ENCODE measurements at places on chromosomes 5 and 9.
A peak's percentile ranks its signal among the peaks of the same experiment; 100 is the strongest.

- DNase-seq: no peak
These were observed 28.0 kb downstream of the NCS1 start for GRCh38 chr9:130200038-130200849.

GRCh38 chr9:81656004-81656403 is 33.3 kb downstream of the TLE1 start:
- DNase-seq: peak; percentile 6

- DNase-seq: no peak
These were observed 140.7 kb downstream of the FANCC start for GRCh38 chr9:95176755-95177319.

GRCh38 chr9:89177012-89177943 is 1.3 kb downstream of the SHC3 start:
- no peak for DNase-seq

- DNase-seq: peak; percentile 48
These were observed 166.1 kb downstream of the SLC28A3 start for GRCh38 chr9:84174486-84174885.

DNA sequence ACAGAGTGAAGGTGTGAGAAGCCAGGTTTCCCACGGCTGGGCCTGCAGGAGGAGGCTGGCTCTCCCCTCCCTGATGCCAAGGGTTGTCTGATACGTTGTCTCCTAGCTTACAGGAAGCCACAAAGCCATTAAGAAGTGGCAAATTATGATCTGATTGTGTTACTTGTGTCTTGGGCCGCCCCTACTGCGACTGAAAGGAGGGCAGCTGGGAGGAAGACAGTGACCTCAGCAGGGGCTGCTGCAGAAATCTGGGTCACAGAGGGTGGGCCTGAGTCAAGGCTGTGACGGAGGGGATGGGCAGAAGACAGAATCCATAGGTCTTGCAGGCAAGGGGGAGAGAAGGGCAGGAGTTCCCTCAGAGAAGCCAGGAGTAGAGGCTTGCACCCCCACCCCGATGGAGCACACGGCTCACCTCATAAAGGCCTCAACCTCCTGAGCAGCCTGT is 145.0 kb downstream of the FSTL4 start:
- DNase-seq: no peak

GRCh38 chr9:22111176-22111953 is 102.3 kb upstream of the CDKN2B start:
- no peak for DNase-seq

DNA sequence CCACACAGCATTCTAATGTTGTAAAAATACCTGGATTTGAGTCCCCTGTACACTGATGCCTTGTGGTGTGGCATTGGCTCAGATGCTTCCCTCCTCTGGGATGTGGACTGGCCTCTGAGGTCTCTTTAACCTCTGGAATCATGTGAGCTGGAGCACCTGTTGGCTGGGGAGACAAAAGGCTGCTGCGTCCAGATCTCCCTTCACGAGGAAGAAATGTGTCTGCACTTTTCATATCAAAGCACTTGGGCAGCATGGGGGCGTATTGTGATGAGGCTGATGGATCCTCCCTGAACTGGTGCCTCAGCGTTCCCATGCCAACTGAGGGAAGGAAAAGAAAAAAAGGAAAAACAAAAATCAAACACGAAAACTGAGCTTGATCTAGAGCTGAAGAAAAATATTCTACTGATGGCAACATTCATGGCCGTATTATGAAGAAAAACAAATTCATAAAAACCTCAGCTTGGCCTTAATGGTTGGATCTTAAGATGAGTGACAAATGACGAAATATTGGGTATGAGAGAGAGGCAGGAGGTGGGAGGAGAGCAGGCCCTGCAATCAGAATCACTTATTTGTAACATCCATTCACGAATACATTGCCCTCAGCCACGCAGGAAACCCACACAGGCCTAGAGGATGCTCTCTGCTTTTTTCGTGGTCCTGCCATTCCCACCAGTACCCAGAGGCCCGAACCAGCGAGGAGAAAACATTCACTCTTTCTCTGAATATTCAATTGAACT is 26.2 kb downstream of the GRIA1 start:
- no peak for DNase-seq

DNA sequence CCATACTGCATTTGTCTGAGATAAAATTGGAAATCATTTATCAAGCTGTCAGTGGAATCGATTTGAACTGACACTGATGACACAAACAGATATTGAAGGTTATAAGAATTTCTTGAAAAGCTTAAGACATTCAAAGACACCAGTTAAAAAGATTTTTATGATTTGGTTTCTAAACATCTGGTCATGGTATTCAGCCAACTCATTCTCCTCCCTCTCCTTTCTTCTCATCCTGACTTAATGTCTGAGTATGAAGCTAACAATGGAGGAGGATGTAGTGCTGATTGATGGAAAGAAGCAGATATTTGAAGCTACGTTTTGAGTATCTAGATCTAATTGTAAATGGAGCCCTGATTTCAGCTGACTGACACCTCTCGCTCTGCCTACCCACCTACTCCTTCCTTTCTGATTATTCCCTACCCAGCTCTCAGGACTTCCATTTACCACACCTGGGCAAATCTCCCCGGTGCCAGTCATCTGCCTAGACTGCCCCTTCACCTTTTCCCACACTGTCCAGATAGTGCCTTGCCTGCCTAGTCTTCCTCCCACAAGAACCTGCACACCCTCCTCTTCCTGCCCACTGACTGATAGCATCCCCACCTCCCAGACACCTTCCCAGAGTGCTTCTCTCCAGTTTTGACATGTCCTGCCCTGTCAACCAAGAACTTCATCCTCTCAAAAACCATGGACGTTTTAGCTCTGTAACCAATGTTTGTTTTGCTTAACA is 20.7 kb upstream of the LIFR start:
- no peak for DNase-seq

- no peak for DNase-seq
These were observed 124.7 kb downstream of the TLE1 start for GRCh38 chr9:81564632-81565031.

DNA sequence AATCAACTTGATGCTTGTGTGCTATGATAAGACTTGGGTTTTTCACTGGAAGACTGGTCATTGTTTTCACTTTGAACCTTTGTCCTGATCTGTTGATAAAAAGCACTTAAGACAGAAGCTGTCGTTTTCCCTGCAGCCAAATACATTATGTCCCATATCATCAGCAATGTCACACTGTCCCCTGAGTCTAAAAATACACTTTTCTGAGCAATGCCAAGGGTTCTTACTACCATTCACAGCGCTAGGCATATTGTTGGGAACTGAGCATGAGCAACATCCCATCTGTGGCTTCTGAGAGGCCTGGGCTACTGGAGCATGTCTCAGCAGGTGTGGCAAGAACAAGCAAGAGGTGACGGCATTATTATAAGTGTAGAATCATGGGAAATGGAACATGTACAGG is 81.8 kb downstream of the SEMA6A start:
- no peak for DNase-seq

GRCh38 chr5:149837680-149838269 is 106.8 kb downstream of the PDE6A start:
- DNase-seq: peak; percentile 32

GRCh38 chr5:116265471-116265870 is 180.6 kb downstream of the COMMD10 start:
- no peak for DNase-seq

- no peak for DNase-seq
These were observed 188.5 kb upstream of the CCNG1 start for GRCh38 chr5:163248871-163249270.

DNA sequence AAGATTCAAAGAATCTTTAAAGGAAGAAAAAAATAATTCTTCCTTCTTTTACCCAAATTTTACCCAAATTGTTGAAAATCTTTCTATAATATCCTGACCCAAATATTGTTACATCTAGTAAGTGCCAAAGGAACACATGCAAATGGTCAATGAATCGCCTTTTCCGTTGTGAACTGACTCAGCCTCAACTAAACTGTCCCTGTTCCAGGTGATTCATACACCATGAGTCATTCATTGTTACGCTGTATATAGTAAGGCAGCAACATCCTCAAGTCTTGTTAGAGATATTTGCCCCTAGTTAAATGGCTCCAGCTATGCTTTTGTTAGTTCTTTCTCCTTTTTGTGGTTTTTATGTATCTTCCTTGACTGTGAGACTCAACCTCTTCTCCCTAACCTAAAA is 9.7 kb downstream of the PTGER4 start:
- DNase-seq: peak; percentile 92

- no peak for DNase-seq
These were observed 102.6 kb downstream of the TMEM232 start for GRCh38 chr5:110623874-110624273.

- peak; percentile 31 for DNase-seq
These were observed 67.4 kb upstream of the TBC1D9B start for GRCh38 chr5:179974946-179975712.

DNA sequence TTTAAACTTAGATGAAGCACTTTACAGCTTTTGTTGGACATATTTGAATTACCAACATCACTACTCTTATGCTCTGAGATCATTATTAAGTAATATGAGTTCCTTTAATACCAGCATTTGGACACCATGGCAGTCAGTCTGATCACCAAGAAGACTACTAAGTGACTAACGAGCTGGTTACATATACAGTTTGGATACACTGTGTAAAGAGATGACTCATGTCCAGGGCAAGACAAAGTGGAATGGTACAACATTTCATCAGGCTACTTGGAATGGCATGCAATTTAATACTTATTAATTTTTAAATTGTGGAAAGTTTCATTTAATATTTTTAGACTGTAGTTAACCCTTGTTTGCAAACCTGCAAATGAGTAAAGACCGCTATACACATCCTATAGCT is 237.4 kb upstream of the PRDM9 start:
- no peak for DNase-seq

- DNase-seq: peak; percentile 29
These were observed 135.2 kb downstream of the RXRA start for GRCh38 chr9:134461426-134461982.

DNA sequence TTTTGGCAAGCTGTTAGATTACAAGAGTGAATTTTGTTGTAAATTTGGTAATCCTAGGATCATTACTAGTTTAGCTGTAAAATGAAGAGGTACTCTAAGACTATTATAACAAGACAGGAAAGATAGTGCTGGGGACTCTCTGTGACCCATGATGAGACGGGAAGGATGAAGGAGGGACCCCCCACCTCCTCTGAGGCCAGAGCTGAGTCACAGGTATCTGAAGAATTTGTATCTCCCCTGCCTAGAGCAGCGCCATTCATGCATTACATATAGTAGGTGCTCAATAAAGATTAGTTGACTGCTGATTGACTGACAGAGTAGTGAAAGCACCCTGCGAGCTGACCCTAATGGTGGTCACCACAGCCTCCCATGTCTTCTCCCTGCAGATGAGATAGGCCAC is 202.8 kb downstream of the SNX18 start:
- DNase-seq: no peak

DNA sequence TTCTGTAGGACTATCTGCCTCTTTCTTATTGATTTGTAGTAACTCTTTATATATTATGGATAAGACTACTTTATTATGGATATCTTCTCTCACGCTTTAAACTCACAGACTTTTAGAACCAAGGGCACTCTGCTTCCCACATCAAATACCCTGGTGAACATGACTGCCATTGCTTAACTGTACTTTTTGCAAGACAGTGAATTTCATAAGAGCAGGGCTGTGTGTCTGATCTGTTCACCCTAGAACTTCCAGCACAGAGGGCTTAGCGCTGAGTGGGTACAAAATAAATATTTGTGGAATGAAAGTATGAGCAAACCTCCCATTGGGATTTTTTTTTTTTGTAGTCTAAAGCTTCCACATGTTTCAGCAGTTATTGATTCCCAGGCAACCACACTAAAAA is 84.8 kb downstream of the CFAP77 start:
- no peak for DNase-seq

DNA sequence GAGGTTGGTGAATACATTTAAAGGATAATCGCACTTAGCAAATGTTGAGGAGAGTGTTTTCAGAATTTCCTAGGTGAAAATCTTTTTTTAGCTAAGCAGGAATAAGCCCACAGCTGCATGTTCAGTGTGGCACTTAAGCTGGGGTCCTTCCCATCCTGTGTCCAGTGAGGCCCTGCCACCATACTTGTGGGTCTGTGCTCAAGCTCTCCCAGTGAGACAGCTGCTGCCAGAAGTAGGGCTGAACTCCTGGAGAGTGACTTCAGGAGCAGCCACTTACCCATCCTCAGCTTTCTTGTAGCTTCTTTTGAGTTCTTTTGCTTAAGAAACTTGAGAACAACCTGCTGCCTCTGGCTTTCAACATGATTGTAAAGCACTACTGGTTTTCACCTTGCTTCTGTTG is 110.0 kb upstream of the DHFR start:
- no peak for DNase-seq

GRCh38 chr5:133426264-133426663 is 186.1 kb downstream of the FSTL4 start:
- no peak for DNase-seq

DNA sequence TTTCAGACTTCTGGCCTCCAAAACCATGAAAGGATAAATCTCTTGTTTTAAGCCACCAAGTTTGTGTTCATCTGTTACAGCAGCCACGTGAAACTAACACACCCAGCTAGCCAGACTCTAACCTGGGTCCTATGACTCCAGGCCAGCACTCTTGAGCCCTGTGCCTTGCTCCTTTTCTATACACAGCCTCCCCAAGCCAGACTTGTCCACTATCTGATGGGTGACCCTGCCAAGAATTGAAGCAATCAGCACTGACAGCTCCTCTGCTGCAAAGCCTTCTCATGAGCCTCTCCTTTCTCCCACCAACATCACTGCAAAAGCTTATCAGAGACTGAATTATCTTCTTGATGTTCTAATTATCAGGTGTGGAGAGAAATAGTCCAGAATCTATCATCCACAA is 41.4 kb downstream of the SIL1 start:
- no peak for DNase-seq

DNA sequence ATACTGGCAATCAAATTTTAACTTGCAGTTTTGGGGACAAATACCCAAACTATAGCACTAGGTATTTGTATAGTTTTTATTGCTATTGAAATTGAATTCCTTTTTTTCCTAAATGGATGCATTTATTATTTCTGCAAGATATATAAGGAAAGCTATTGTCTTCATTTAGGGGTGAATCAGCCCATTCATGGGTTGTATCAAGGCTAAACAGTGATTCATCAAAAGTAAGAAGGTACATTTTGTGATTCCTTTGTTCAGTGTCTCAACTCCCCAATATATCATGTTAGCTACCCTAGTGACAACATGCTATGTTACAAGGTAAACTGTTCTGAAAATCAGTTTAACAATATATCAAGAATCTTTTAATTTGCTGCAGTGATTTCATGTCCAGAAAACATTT is 185.7 kb downstream of the PLK2 start:
- no peak for DNase-seq

DNA sequence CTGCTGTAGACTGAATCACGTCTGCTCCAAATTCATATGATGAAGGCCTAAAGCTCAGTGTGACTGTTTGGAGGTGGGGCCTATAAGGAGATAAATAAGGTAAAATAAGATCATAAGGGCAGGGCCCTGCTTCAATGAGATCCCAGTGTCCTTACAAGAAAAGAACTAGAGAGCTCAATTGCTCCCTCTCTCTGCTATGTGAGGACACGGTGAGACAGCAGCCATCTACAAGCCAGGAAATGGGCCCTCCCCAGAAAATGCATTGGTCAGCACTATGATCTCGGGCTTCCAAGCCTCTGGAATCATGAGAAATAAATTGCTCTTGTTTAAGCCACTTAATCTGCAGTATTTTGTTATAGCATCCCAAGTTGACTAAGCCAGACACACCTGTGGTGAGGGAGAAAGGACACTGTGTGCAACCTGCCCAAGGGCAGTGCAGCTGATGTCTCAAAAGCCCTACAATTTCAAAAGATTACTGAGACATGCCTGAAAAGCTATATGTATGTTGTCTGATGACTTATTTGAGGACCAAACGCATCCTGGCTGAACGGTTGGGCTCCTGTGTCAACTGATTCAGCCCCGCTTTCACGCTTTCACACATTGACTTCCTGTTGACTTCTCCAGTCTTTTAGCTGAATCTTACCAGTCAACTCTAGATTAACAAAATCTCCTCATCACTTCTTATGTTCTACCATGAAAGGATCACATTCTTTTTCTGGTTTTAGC is 13.2 kb downstream of the GZMK start:
- DNase-seq: no peak
